Brain pericyte (primary cell): ENCODE measurements at places on chromosomes 16 and 17.

GRCh38 chr16:20271893-20272292 is 55.4 kb downstream of the GP2 start:
- no peak for DNase-seq

- no peak for DNase-seq
Measured at GRCh38 chr17:11551442-11551841, 46.8 kb upstream of the DNAH9 start.

DNA sequence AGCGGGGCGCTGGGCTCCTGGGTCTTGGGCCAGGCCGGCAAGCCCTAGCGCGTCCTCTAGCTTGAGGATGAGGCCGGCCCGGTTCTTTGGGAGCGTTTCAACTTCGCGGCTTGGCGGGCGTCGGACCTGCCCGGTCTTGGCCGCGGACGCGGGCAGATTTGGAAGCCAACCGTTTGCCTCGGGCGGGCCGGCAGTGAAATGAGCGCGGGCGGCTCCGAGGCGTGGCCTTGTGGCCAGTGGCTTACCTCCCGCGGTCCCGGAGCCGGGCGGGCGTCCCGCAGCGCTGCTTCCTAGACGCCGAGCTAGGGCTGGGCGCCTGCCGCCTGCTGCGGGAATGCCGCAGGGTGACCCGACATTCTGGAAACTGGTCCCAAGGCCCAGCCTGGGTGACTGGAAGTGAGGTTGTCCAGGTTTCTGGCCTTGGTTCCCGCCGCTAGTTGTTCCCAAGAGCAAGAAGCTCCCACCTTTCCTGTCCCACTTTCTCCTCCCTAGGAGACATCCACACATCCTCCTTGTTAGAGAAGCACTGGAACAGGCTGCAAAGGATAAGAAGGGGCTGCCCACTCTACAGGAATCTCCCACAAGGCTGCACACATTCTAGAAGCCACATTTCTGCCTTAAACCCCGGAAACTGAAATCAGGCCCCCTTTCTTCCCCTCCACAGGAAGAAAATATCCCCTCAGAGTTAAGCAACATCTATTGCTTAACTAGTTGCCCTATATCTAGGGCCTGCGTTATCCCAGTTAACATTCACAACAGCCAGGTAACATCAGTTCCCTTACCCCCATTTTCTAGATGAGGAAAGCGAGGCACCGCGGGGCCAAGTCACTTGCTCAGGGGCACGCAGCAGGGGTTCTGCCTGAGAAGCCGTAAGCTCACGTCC is 4.5 kb upstream of the CBX8 start:
- no peak for DNase-seq

GRCh38 chr17:57784226-57784895 is 39.3 kb upstream of the CCDC182 start:
- DNase-seq: no peak

- DNase-seq: no peak
Measured at GRCh38 chr17:16348586-16348985, 4.7 kb downstream of the CENPV start.

GRCh38 chr17:67227488-67227887 is 17.5 kb downstream of the HELZ start:
- DNase-seq: no peak

GRCh38 chr17:66527335-66527734 is 224.9 kb downstream of the PRKCA start:
- DNase-seq: no peak

DNA sequence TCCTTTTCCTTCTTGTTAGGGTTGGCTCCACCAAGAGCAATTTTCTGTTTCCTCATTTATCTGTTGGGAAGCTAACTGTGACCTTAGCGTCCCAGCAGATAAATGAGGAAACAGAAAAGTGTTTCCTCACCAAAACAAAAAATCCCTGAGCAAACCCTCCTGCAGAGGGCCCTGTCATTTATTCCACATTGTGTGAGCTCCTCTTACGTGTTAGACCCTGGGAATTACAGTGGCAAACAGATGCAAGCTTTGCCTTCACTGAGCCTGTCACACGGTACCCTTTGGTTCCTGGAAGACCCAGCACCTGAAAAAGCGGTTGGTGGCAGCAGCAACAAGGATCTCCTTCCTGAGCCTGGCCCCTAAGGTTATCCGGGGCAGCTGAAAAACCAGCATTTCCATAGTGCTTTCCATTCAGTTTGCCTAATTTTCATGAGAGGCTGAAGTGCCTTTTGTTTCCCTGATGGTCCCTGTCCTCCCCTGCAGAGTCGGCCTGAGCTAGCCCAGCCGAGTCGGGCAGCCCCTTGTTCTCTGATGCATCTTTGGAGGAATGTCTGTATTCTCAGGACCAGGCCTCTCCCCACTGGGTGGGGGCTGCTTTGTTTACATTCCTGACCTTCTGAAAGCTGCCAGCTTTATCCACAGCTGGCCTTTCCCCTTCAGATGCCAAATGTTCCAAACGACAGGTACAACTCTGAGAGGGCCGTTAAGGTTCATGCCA is 34.7 kb downstream of the YPEL2 start:
- DNase-seq: no peak

- no peak for DNase-seq
Measured at GRCh38 chr16:68520649-68521086, 18.4 kb upstream of the ZFP90 start.

DNA sequence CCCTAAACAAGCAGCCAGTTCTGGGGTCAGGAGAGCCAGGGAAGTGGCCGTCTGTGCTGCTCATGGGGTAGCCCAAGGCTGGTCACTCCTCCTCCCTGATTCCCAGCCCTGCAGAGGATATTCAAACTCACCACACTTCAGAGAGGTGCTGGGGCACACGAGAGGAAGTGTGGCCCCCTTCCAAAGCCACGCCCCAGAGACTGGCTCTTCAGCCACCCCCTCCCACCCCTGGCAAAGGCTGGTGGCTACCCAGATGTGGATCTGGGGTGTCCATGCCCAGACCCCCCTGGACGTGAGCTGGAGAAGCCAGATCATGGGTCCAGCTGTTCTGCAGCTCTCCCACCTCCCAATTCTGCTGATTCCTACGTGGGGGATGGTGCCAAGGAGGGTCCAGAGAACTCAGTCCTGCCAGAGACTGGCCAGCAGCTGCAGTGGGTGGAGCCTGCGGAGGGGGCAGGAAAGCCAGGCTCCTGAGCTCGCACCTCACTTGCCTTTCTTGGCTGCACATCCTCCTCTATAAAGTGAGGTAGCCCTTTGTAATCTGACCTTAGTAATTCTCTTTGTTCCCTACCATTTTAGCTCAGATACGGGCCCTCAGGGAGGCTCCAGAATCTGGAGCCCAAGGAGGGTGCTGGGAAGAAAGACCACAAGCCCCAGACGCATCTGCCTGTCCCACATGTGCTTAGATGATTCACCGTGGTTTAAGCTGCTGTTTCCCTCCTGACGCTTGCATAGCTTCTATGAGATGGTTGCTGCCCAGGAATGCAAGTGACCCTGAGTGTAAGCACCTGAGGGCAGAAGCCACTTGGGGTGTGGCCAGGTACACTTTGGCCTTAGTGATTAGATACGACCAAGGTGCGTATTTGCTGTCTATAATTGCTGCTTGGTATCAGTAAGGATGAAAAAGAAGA is 15.3 kb downstream of the SDK2 start:
- no peak for DNase-seq

GRCh38 chr17:72005332-72006163 is 115.3 kb upstream of the SOX9 start:
- DNase-seq: no peak
